Urinary bladder (tissue), 4 donors: ENCODE measurements at places on chromosomes 11 and 22.

- no peak for DNase-seq
Measured at GRCh38 chr22:25202290-25202921, 2.7 kb downstream of the CRYBB3 start.

- DNase-seq = no peak
Measured at GRCh38 chr11:64559351-64560138, 31.5 kb upstream of the SLC22A12 start.

- DNase-seq = no peak
Measured at GRCh38 chr11:12287009-12287373, 90.4 kb upstream of the PARVA start.

GRCh38 chr11:20844630-20845029 lies 175.2 kb downstream of the NELL1 start:
- no peak for DNase-seq

- no peak for DNase-seq
Measured at GRCh38 chr11:70623906-70624597, 225.7 kb downstream of the CTTN start.

- DNase-seq = no peak
Measured at GRCh38 chr22:30381264-30381663, 5.9 kb downstream of the RNF215 start.

DNA sequence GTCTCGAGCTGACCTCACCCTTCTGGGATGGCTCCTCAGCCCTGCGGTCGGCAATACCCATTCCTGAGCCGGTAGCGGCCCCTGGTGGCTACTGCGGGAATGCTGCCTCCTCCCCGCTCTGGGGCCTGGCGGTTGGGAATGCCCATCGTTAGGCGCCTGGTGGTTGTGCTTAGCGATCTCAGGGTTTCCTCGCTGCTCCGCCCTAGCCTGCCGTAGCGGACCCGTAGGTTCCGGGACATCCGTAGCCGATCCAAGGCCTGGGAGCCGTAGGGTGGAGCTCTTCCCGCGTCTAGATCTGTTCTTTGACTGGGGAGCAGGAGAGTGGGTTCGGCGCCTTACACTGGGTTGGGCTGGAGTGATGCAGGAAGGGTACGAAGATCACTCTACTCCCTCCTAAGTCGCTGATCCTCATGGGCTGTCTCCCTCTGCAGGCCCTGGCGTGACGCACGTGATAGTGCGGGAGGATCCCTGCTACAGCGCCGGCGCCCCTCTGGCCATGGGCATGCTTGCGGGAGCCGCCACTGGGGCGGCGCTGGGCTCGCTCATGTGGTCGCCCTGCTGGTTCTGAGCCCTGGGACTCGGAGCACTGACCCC lies 14.8 kb downstream of the PLEKHB1 start:
- peak; percentile 72 for DNase-seq

- DNase-seq = no peak
Measured at GRCh38 chr11:13338019-13338426, 60.4 kb downstream of the BMAL1 start.

- no peak for DNase-seq
Measured at GRCh38 chr22:22050141-22050775, 67.7 kb upstream of the TOP3B start.

DNA sequence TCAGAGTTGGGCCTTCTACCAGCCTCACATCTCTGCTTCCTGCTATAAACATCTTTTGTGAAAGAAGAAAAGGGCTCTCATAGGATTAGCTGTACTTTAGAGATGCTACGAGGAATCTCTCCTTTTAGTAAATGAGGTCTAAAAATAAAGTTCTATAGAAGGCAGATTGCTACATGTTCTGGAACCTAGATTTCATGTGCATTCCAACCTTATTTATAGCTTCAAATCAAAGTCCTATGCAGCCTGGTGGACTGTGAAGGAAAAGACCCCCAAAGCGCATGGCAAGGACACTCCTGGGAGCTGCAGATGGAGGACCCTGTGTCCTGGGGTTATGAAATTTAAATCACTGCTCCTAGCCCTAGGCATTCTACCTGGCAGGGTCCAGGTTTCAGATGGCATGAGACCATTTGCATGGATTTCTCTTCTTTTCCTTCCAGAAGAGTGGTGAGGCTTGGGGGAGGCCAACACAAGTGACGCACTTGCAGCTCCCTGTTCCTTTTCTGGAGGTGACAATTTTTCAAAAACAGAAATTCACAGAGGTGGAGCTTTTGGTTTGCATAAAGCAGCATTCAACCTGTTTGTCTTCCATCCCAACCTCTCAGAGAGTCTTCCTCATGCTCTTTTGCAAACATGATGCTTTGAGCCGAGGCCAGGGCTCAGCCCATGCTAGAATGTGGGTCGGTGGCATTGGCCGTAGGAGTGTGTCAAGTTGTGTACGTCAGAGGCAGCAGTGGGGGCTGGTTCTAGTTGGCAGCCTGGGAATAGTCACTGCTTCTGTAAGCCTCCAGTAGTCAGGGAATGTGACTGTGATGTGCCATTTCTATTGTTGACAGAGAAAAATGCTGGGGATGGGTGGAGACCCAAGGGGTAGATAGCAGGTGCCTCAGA lies 6.3 kb downstream of the CRY2 start:
- no peak for DNase-seq

- no peak for DNase-seq
Measured at GRCh38 chr11:94823102-94823732, 55.1 kb downstream of the AMOTL1 start.

- DNase-seq = no peak
Measured at GRCh38 chr11:130562549-130562948, 114.1 kb downstream of the ADAMTS15 start.

GRCh38 chr11:26704249-26704648 lies 17.6 kb downstream of the SLC5A12 start:
- DNase-seq = no peak

- DNase-seq = peak; percentile 33
Measured at GRCh38 chr11:71338801-71339395, 86.5 kb upstream of the SHANK2 start.

GRCh38 chr11:26951809-26952515 lies 42.0 kb upstream of the FIBIN start:
- no peak for DNase-seq

- DNase-seq = no peak
Measured at GRCh38 chr22:26314656-26315055, 114.4 kb upstream of the ASPHD2 start.

DNA sequence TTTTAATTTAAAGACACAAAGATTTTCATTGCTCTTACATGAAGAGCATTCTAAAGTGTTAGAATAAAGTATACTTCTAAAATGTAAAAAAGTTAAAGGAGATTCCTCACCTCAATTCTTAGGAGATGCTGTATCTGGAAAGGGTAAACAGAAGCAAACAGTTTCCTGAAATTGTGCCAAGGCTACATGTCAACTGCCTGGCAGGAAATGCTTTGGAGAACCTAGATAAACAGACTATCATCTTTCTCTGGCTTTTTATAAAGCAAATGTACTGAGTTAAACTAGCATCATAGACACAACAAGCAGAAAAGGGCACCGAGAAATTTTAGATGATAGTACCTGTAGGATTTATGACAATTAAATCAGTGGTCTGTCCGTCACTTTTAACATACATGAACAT lies 24.7 kb upstream of the AKIP1 start:
- DNase-seq = no peak

- no peak for DNase-seq
Measured at GRCh38 chr22:28024422-28024888, 105.4 kb upstream of the PITPNB start.

DNA sequence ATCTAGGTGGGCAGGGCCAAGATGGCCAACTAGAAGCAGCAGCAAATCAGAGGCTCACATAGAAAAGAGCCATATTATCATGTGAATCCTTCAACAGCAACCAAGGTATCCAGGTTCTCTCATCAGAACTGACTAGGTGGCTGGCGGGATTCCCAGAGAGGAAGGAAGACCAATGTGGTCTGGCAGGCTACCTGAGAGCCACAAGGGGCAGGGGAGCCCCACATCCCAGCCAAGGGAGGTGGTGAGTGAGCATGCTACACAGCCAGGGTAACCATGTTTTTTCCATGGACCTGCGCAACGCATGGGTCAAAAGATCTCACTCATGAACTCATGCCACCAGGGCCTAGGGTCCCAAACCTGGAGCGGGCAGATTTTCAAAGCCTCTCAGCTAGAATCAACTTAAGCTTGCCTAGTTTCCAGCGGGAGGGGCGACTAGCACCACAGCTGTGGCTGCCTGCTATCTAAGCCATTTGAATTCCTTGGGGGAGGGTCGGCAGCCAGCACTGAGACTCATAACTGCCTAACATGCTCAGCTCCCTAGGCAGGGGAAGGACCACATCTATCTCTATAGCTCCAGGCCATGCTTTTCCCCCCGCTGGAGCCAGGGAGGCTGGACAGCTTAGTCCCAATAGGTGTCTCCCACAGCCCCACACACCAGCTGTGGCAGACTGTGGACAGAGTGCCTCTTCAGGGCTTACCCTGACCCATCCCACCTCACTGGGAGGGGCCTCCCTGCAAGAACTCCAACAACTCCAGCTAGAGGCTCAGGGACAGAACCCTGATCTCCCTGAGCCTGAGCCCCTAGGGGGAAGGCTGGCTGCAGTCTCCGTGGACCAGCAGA lies 28.7 kb upstream of the CASP12 start:
- DNase-seq = no peak

- DNase-seq = no peak
Measured at GRCh38 chr11:114448749-114449482, 9.6 kb downstream of the REXO2 start.

DNA sequence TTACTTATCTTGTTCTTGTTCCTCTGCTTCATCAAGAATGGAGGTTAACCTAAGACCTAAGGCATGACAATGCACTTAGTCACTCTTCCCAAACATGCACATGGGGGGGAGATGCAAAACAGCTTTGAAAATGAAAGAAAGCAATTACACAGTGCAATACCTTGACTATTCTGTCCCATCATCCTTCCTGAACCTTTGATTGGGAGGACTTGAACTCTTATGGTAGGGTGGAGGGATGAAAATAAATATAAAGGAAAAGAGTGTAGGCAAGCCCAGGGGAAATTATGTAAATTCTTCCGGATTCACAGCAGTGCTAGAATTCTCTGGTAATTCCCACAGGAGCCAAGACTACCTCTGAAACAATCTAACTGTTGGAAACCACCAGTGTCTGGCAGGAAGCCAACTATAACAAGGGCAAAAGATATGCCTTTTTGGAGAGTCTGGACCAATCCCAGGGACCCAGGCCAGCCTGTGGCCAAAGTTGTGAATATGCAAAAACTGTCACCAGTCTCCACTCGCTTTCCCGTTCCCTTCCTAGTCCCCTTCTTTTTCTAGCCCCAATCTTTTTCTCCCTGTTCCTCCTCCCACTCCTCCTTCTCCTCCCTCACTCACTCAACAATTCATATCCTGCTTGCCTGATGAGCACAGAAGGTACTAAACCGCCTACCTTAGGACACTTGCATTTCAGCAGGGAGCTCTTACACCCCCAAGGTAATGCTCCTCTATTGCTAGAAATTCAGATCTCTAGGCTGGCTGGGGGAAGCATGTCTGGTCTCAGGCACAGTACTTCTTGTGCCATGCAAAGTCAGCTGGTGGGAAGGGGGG lies 2.5 kb upstream of the RCN1 start:
- DNase-seq = no peak

GRCh38 chr11:69686856-69687255 lies 11.7 kb upstream of the LTO1 start:
- DNase-seq = no peak

DNA sequence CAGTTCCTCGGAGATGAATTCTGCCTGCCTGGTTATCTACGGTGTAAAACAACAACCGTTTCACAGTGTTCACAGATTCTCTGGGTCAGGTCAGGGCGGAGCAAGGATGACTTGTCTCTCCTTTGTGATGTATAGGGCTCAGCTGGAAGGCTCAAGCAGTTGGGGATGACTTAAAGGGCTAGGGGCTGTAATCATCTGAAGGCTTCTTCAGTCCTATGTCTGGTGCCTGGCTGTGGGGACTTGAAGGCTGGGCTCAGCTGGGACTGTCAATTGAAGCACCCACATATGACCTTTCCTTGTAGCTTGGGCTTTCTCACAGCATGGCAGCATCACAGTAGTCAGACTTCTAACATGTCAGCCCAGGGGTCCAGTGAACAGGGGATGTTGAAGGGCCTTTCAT lies 29.3 kb downstream of the EIF3F start:
- DNase-seq = no peak

GRCh38 chr11:19595840-19596751 lies 116.5 kb upstream of the NAV2 start:
- no peak for DNase-seq

DNA sequence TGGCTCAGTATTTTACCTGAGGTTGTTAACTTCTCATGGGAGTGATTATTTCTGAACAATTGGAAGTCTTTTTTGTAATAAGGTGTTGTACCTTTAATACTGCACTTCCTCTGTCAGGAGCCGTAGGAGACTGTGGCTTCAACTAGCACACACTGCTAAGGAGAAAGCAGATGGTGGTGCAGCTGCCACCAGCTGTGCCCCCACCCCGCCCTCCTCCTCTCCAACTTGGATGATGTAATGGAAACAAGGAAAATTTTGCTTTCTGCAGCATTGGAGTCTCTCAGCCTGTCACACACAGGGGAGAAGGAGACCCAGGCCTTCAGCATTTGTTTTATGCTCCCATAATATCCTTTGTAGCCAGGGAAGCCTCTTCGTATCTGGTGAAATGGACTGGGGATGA lies 91.2 kb downstream of the TEAD1 start:
- DNase-seq = no peak

GRCh38 chr11:26023057-26023456 lies 308.9 kb upstream of the ANO3 start:
- DNase-seq = no peak

- DNase-seq = no peak
Measured at GRCh38 chr11:34308913-34309585, 48.8 kb downstream of the ABTB2 start.

DNA sequence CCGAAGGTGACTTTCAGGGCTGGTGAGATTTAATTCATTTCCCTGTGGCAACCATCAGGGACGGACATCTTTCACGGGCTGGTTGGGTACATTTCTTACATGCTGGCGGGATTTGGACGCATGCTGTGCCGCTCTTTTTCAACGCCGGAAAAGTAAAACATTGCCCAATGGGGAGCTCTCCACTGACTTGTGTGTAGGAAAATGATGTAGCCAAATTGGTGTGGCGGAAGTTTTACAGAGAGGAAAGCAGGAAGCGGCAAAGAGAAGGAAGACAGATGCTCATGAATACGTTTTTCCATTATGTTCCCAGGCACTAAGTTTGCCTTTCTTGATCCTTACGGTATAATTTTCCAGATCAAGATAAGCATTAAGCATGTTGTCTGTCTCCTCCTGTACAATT lies 375.8 kb downstream of the NTM start:
- DNase-seq = no peak

- DNase-seq = no peak
Measured at GRCh38 chr22:46748908-46749675, 11.0 kb upstream of the CERK start.

GRCh38 chr22:16806401-16806800 lies 18.8 kb downstream of the XKR3 start:
- DNase-seq = no peak

DNA sequence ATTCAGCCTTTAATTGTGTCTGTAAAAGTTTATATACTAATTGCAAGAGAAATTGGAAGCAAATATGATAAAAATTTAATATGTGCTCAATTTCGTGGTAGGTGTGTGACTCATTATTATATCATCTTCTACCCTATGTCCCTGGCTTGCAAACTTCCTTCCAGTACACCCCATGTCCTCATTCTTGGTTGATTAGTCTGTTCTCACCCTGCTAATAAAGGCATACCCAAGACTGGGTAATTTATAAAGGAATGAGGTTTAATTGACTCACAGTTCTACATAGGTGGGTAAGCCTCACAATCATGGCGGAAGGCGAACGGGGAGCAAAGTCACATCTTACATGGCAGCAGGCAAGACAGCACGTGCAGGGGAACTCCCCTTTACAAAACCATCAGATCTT lies 11.9 kb downstream of the MRGPRX3 start:
- no peak for DNase-seq

GRCh38 chr11:131666006-131666405 lies 295.6 kb downstream of the NTM start:
- no peak for DNase-seq
